ENCODE measurements at places on chromosomes 16 and 17. TPM values are rescaled to one million over a fixed set of nuclear protein-coding genes. Genes with fewer than 3 reads are reported as not detected.

- peaks cover 24% of the 10 kb centered on the region for H3K36me3 ChIP-seq
- H3K4me1 ChIP-seq: peaks cover 59% of the 10 kb centered on the region
- no peak overlapping the region for H3K4me3 ChIP-seq
- no peak for DNase-seq
- no peaks in the 10 kb centered on the region for H3K27me3 ChIP-seq
Measured at GRCh38 chr17:80704381-80704819, 159.8 kb downstream of the RPTOR start.

DNA sequence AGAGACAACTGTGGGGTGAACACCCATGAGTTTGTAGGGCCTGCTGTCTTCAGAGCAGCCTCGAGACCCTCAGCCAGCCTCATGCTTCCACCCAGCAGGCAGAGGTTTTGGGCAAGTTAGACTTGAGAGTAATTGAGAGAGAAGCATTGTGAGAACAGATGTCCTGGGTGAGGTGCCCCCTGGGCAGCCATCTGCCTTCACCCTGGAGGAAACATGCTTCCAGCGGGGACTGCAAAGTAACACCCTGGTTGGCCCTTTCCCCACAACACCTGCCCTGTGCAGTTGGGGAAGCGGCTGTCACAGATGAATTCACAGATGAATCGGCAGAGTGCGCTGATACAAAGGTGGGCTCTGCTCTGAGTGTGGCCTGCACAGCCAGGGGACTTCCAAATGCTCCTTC is 23.4 kb downstream of the ATPAF2 start:
- H3K4me1 ChIP-seq: peaks cover 3% of the 10 kb centered on the region
- H3K4me3 ChIP-seq: no peak overlapping the region
- H3K36me3 ChIP-seq: peaks cover 5% of the 10 kb centered on the region
- no peaks in the 10 kb centered on the region for H3K27me3 ChIP-seq
- DNase-seq: no peak

- H3K36me3 ChIP-seq: peaks cover 5% of the 10 kb centered on the region
- no peak overlapping the region for H3K27ac ChIP-seq
- DNase-seq: no peak
- H3K4me1 ChIP-seq: peaks cover 30% of the 10 kb centered on the region
- no peak overlapping the region for H3K4me3 ChIP-seq
Measured at GRCh38 chr17:8116776-8117175, 1.5 kb downstream of the ALOXE3 start.

DNA sequence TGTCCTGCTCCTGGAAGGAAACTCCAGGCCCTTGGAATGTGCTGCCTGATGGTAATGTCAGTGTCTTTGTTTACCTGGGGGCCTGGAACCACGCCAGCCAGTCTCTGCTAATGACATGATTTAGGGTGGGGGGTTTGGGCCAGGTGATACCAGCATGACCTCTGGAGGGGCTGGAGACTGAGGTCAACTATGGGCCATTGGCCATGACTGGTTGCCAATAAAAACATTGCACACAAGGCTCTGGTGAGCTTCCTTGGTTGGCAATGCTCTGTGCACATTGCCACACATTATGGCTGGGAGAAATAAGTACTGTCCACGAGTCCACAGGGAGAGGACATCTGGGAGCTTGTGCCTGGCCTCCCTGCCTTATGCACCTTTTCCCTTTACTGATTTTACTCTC is 52.5 kb downstream of the LITAF start:
- no peak overlapping the region for H3K4me3 ChIP-seq
- H3K27ac ChIP-seq: no peak overlapping the region
- no peaks in the 10 kb centered on the region for H3K27me3 ChIP-seq

DNA sequence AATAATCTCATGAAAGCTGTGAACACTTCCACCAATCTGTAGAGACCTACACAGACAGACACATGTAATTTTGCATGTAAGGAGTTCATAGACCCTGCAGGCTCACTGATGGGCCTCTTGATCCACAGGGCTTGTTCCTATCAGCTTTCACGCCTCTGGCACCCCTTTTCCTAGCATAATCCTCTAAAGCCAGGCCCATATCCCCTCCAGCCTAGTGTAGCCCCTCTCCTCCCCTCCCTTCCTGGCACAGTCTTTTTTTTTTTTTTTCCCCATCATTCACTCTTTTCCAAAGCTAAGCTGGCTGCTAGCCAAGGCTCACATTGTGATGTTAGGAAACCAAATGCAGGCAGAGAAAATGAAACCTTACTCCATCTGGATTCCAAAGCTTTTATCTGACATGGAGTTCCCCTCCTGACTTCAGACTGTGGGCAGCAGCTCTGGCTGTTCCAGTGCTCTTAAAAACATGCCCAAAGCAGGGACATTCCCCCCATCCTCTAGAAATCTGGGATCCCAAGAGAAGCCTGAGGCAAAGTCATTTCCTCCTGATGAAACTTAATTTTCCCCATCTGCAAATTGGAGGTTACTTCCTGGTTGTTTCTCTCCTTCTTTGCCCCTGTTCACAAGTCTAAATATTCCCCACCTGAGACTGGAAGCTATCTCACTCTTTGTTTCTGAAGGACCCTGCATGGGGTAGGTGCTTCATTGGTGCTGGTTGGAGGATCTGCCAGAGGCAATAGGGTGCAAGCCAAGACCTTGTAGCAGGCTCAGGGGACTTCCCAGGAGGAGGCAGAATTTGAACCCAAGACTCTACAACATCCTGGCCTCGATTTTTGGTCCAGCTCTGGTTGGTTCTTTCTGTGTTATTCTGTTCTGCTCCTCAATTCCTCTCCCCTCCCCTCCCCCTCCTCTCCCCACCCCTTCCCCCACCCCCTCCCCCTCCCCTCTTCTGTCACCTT is 9.9 kb upstream of the CCL5 start:
- no peak for DNase-seq
- H3K4me3 ChIP-seq: no peak overlapping the region
- H3K4me1 ChIP-seq: peaks cover 33% of the 10 kb centered on the region
- no peak overlapping the region for H3K27ac ChIP-seq

ASGR1 gene
- total RNA-seq: 1.1 TPM

FDXR gene
- 19.1 TPM for total RNA-seq

KRT24 gene
- total RNA-seq: not detected

AGRP gene
- total RNA-seq: not detected

GTF3C1 gene
- total RNA-seq: 48.8 TPM

Data from activated CD4-positive, alpha-beta T cell treated with anti-CD3 and anti-CD28 coated beads for 36 hours (primary cell).